ENCODE measurements at places on chromosomes 11 and 22. TPM values are rescaled to one million over a fixed set of nuclear protein-coding genes. Genes with fewer than 3 reads are reported as not detected.

GRCh38 chr11:59191890-59192289, 20.0 kb downstream of the DTX4 start:
- no peak for DNase-seq

- DNase-seq, result no peak
These were observed 11.7 kb upstream of the RBMXL2 start for GRCh38 chr11:7077101-7077500.

The PHOX2A gene
- polyA plus RNA-seq, result not detected

The KRTAP5-11 gene
- not detected for polyA plus RNA-seq

DNA sequence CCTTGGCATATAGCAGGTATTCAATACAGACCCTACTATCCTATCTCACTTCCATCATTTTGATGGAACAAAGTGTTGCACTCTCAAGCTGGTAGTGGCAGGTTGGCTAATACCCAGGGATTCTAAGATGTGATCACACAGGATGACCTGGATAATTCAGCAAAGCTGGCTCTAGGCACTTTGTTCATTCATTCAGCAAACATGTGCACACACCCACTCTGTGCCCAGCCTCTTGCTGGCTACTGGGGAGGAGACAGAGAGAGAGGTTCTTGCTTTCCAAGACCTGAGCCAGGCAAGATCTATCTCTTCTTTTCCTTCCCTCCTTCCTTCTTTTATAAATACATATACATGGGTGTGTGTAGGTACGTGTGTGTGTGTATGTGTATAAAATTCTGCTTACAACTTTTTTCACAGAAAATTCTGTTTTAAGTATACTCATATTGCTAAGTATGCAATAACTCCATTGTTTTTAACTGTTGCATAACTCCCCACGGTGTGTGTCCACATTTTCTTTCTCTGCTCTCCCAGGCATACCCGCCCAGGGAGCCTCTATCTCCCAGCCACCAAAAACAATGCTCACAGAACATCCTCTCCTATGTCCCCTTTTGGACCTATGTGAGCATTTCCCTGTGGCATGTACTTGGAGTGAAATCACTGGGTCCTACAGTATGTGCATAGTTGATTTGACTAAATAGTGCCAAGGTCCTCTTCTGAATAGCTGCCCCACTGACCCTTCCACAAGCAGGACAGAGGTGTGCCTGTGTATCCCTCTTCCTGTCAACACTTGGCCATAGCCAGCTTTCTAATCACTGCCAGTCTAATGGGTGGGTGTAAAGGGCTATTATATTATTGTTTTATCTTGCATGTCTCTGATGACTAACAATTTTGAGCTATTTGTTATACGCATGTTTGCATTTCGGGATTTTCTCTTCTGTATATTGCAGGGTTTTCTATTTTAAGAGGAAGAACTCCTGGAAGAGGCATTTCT, 27.5 kb downstream of the CLPB start:
- no peak for DNase-seq

DNA sequence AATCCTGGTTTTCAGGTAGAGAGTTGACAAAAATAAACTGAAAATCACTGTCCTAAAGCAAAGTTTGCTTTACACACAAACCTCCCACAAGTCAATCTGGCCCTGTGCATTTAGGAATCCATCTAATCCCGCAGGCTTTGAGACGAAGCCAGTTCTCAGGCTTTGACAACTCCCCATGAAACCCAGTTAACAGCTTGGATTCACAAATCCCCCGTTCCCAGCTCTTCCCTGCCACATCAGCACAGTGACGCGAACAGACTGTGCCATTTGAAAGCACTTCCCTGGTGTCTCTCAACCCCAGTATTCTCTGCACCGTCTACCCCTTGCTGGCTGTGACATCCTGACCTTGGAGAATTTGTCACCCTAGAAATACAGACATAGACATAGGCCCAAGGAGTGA, 117.8 kb downstream of the OPCML start:
- DNase-seq, result no peak

DNA sequence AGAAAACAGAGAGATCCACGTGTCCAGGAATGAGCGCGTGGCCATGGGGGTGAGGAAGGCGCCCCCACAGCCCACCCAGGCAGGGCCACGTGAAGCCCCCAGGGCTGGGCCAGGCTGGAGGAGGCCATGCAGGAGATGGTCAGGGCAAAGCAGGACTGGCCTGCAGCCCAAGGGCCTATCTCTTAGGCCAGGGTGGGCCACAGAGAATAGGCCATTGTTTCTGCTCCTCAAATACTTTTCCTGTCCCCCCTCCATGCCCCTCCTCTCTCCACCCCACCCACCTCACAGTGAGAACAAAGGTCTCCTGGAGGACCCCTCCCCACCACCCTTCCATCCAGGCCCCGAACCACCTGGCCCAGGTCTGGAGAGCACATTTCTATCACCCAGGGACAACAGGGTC, 8.3 kb upstream of the CDC42EP1 start:
- DNase-seq, result no peak

The CRACR2B gene
- polyA plus RNA-seq, result 12.0 TPM

DNA sequence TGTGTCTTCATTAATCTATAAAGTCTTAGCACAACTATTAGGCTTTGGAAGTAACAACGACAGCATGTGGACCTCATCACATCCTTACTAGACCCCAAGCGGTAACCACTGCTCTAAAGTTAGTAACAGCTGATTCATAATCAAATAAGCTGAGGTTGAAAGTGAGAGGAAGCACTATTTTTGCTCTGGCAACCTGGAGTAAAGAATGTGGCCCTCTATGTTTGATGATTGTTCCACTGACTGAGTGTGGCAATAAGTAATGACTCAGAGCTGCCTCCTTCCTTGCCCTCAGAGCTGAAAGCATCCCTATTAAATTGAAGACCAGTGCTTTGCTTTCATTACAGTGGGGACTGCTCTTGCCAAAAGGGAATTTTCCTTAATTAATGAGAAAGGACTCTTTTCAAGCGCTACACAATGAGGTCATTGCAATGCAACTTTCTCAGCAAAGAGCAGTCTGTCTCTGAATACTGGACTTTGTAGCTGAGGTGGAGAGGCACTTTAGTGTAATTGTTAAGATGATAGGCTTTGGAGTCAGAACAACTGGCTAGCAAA, 906.1 kb upstream of the RAG2 start:
- DNase-seq, result no peak

DNA sequence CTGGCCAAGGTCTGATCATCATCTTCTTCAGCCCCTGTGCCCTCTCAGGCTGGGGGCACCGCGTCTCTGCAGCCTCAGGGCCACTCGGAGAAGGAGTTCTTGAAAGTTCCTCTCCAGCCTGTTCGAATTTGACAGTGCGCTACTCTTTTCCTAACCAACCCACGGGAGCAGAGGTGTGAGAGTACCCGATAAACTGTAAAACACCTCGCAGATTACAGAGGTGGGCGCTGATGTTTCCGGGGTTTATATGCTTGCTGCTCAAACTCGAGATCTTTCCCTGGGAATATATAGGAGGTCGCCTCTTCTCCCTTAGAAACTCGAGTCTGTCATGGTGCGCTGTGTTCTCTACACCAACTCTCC, 515 bp downstream of the CTR9 start:
- no peak for DNase-seq

GRCh38 chr11:103170865-103171264, 61.6 kb downstream of the DYNC2H1 start:
- no peak for DNase-seq
